HS-5 (cell line): ENCODE measurements at places on chromosomes 2 and 18.

DNA sequence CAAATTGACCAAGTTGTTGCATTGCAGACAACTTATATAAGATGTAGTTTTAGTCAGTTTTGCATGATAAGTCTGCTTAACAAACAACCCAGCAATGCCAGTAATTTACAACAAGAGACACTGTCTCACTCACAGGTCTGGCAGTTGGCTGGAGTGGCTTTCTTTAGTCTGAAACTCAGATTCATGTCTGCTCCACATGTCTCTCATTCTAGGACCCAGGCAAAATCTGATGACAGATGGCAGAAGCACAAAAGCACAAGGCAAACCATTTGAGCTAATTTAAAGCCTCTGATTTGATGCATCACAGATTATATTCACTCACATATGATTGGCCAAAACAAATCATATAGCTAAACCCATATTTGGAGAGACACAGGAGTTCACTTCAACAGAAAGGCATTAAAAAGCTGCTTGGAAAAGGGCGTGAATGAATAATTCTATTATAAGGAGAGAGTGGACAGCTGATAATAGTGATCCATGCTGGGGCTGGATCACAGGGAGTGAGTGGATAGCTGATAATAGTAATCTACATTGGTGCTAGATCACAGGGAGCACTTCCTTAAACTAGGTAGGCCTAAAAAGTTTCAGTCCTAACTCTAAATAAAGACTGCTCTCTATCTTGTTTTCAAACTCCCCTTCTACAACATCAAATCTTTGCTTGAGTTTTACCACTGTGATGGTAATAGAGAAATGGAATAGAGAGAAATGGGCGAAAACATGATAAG, 593.2 kb upstream of the ZNF804A start:
- DNase-seq = no peak

GRCh38 chr2:191710411-191710900, 32.5 kb downstream of the NABP1 start:
- peak; percentile 58 for DNase-seq

- DNase-seq = no peak
These were observed 995 bp downstream of the TMEM127 start for GRCh38 chr2:96264656-96265348.

GRCh38 chr2:70603066-70603465, 49.4 kb upstream of the TGFA start:
- no peak for DNase-seq

- no peak for DNase-seq
These were observed 131.9 kb upstream of the EML6 start for GRCh38 chr2:54591551-54591950.

DNA sequence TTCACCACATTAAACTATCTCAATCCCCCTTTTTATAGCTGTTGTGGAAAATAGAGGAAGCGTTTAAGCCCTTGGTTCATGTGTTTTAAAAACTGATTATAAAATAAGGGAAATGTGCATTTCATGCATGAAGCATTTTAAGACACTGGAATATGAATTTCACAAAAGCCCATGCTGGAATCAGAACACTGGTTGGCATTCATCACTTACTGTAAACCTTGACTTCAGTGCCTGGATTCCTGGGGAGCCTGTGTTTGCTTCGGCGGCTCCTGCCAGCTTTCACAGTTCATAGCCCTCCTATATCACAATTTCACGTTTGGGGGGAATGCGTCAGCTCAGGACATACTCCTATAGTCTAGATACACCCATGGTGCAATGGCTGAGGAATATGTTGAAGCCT, 336.9 kb downstream of the INSIG2 start:
- no peak for DNase-seq

- DNase-seq = no peak
These were observed 12.8 kb downstream of the PXDN start for GRCh38 chr2:1731447-1731962.

DNA sequence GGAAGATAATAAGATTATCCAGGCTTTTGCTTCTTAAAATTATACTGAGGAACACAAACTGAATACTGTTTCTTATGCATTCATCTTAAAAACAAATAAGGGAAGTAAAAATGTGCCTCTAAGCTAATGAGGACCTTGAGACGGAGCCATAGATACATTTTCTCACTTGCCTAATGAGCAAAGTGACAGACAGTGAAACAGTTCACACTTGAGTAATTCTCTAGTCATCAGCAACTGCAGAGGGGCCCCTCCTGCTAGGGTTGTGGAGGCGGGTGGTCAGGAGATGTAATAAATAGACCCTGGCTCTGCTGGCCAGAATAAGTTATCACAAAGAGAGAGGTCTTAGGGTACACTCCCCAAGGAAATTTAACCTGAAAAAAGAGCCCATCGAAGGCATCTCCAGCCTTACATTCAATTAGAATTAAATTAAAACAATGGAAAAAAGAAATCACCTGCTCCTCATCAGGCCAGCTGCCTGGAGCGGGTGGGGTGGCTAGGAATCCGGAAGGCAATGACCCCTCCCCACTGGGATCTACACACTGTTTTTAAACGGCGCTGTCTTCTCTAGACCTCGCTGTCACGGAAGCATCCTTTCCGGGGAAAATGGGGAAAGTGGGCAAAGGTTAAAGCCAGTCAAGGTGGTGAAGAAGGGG, 32.6 kb upstream of the INSIG2 start:
- DNase-seq = no peak

GRCh38 chr2:13000664-13001363, 284.1 kb downstream of the TRIB2 start:
- no peak for DNase-seq

- no peak for DNase-seq
These were observed 1.4 kb downstream of the C2orf72 start for GRCh38 chr2:231038483-231039293.

DNA sequence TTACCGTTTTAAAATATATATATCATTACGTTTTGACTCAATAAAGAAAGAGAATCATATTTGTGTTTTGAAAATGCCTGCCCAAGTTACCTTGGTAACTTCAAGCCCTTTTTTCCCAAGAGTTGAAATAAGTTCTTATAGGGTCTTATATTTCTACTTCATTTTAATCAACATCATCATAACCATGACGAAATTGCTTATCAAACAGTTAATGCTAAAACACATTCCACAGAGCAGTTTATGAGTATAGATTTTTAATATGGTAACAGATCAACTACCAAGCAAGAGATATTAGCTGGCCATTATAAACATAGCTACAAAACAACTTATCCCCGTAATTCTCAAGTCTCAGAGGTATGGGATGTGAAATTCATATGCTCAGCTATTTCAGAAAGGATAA, 197.9 kb upstream of the LRRTM4 start:
- DNase-seq = no peak

DNA sequence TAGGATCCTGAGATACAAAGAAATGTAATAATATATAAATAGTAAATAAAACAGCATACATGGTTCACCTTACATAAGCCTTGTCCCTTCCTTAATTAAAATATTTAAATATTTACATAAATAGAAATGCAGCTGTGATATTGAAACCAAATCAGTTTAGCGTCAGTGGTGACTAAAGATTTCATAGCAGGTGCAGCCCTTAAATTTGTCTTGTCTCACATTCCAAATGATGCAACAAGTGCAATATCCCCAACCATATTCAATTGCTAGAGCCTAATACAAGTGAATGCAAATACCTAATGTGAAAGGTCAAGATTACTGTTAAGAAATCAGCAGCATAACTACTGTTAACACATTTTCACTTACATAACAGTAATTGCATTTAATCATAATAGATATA, 539.5 kb downstream of the NYAP2 start:
- DNase-seq = no peak

GRCh38 chr2:177711483-177712265, 319.1 kb downstream of the AGPS start:
- DNase-seq = no peak

DNA sequence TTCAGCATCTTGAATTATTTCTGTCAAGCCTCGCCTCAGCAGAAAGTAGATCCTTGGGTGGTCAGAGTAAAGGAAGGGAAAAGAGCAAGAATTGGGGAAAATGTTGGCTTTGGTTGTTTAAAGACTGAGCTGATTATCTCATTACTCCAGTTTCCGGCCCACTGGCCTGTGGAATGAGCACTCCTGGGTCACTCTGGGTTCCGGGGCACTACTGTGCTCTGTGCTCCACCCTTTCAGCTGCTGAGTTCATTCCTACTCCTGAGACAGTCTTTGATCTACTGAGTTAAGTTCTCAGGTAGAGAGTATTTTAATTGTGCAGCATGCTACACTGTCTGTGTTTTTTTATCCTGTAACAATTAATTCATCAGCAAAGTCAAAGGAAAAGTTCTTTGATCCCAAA, 427.7 kb downstream of the CDH2 start:
- DNase-seq = no peak

GRCh38 chr18:46341986-46342525, 237.9 kb downstream of the HAUS1 start:
- no peak for DNase-seq

DNA sequence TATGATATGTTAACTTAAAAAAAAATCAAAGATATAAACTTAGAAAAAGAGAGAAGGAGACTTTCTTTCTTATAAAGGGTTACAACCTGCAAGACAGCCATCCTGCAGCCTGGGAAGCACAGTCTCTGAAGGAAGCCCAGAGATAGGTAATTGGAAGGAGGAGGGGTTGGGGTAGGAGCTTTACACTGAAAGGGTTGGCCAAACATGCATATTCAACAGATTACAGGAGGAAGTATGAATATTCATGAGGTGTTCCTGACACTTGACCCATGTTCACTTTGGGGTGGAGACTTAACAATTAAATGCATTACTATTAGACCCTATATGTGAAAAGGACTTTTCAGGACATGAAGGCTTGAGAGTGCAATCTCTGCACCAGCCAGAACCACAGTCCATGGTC, 71.7 kb upstream of the CDH2 start:
- DNase-seq = no peak

GRCh38 chr2:38268001-38268400, 109.1 kb downstream of the ATL2 start:
- no peak for DNase-seq

GRCh38 chr2:203619267-203619878, 84.3 kb upstream of the RAPH1 start:
- no peak for DNase-seq

- no peak for DNase-seq
These were observed 31.8 kb downstream of the C1D start for GRCh38 chr2:68031043-68031442.

DNA sequence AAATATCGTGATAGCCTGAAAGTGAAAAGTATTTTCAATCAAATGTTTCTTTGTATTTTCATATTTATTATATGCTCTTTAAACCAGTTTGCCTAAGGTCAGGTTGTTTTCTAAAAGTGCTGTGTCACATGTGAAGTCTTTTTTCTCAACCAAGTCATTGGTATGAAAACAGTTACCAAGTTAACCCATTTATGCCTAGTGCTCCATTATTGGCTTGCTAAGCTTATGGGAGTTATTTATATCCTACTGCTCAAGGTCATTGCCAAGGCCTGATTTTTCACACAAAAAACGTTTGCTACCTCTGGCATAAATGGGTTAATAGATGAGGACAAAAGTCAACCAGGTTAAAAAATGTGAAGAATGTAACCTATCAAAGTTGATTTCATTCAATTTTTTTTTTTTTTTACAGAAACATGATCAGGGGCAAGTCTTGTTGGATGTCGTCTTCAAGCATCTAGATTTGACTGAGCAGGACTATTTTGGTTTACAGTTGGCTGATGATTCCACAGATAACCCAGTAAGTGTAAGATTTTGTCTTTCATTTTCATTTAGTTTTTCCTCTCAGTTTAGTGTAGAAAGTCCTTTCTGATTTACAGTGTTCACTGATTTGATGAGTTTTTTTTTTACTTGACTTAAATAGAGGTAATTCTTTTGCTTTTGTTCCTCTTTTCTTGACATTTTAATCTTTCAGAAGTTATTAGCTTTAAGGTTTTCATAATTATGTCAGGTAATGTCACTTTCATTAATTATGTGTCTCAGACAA, 102.6 kb downstream of the PTPN4 start:
- no peak for DNase-seq

DNA sequence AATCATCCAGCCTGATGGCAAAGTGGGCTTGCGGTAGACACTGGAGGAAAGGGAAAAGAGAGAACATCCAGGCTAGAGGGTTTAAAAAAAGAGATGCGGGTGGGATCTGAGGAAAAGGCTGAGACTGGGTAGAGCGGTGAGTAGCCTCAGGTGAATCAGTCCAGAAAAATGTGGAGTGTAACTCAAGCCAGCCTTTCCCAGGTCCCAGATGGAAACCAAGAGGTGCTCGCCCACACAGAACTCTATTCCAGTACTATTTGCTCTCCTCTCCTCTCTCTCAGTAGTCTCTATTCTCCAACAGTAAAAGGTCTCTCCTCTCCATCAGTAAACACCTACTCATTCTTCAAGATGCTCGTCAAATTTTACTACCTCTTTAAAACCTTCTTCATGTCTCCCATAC, 38.3 kb upstream of the NRP2 start:
- DNase-seq = no peak

DNA sequence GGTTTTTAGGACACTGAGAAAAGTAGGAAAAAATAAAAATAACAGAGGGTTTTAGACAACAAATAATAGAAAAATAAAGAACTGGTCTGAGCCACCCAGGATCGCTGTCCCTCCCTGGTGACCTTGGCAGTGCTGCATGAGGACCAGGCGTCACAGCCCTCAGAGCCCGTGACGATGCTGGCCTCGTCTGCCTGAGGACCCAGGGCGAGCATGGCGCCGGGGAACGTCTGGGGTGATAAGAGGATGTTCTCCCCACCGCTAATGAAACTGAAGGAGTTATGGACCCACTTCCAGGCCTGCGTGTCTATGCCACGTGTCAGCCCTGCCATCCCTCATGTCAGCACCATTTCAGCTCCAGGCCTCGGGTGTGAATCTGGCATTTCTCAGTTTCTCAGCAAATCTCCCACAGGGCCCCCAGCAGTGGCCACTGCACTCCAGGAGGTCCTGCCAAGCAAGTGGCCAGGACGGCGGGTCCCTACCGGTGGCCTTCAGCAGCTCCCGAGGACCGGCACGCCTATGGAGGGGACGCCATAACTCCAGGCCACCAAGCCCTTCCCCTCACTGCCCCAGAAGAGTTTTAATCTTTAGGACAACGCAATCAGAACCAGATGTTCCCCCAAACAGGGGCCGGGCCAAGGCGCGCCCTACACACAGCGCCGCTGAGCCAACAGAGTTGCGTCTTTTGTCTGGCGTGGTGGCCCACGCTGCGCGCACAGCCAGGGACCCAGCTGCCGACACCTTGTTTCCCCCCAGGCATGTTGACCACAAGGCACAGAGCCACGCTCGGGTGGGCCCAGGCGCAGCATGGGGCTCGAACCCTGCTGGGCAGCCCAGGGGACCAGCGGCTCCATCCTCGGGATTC, 179.7 kb downstream of the TWIST2 start:
- DNase-seq = no peak

GRCh38 chr2:217873371-217873770, 129.4 kb downstream of the TNS1 start:
- DNase-seq = no peak

- no peak for DNase-seq
These were observed 77.3 kb downstream of the SOCS6 start for GRCh38 chr18:70366174-70366573.

DNA sequence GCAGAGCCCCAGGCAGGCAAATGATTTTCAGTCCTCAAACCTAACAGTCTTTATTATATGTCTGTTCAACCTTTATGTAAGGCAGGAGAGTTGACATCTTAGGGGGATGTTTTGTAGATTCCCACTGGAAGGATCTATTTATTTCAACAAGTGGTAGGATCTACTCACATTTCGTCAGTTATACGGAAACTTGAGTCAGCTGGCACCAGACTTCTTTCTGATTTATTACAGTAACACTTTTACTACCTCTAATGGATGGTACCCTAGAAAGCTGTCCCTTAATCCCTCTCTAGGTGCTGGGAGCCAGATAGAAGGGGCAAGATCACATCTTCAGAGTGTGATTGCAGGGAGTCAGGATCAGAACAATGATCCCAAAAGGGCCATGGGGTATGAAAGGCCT, 2.1 kb upstream of the RPL31 start:
- DNase-seq = no peak
